ENCODE measurements at places on chromosomes 6 and 20.

- DNase-seq, result no peak
These were observed 87.1 kb upstream of the HEY2 start for GRCh38 chr6:125662296-125662695.

DNA sequence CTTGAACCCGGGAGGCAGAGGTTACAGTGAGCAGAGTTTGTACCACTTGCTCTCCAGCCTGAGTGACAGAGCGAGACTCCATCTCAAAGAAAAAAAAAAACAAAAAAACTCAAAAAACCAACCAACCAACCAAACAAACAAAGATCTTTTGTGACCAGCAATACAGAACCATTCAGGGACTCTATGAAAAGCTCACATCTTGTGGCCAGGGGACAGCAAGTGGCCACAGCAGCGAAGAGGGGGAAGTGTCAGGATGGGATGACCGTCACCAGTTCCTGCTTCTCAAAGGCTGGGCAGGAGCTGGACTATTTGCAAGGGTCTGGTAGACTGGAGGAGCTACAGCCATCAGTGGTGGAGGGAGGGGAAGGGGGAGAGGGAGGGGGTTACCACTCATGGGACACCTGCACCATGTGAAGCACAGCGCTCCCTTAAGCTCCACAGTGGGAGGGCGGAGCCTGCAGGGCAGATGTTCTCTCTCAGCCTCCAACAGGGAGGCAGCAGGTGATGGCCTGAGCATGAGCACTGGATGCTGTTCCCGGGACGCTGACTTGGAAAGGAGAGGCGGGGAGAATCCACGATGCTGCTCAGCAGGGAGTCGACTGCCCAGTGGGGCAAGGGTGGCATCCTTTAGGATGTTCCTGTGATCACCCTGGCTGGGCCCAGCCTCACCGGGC lies 19.7 kb upstream of the ULBP3 start:
- DNase-seq, result no peak

- no peak for DNase-seq
These were observed 7.9 kb upstream of the FAM210B start for GRCh38 chr20:56350842-56351241.

DNA sequence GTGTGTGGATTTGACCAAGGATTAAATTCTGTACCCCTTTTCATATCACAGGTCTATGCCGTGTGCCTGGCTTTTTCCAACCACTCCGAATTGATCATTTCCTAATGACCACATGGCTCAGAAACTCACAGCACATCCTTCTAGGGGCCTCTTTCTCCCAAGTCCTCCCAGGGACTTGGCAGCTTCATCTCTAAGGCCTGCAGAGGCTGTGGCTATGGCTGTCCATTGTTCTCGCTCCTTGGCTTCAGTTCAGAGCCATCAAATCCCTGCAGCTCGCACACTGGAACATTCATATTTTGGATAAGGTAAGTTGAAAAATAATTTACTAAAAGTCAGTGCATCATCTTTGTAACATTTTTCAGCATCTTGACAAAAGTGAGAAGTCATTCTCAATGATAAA lies 497.2 kb upstream of the CDH4 start:
- DNase-seq, result no peak

DNA sequence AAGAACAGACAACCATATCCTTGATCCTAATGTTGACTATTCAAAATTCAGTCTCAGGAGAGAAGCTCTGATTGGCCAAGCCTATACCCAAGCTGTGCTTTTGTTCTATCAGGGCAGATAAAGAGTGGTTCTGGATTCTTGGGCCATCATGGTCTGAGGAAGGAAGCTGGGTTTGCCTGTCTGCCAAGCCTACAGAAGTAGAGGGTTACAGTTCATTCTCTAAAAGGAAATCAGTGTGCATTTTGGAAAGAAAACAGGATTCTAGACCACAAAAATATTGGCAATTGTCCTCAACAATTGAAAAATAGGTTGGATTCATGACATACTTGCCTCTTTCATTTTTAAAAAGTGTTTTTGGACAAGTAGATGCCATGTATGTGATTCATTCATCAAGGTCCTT lies 145.4 kb upstream of the BMP2 start:
- DNase-seq, result no peak

GRCh38 chr6:98945311-98946115 lies 2.2 kb downstream of the FBXL4 start:
- no peak for DNase-seq

DNA sequence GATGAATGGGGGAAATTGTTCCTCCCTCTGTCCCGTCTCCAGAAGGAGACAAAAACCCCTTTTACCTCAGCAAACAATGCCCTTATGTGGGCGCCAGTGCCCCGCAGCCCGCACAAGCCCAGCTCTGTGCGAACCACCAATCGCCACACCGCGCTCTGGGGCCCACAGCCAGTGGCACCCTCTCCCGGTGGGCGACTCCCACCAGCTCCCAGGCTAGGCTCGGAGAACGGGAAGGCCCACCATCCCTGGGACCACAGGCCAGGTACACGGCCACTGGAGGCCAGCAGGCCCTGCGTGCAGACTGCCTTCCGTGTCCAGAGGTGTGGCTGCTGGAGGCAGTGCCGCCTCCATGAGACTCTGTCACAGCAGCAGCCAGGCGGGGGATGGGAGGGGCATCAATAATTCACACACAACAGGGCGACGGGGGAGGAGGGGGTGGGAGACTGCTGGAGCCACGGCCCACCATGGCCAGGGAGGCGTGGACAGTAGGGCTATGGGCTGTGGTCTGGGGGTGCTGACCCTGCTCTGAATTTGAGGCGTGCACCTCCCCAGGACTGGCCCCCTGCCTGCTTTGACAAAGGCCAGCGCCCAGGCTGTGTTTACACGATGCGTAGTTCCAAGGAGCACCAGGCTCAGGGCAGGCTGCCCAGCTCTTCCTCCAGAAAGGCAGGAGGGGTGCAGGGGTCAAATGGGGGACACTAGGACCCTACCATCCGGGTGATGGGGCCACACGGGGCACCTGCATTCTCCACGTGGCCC lies 105.7 kb downstream of the ASXL1 start:
- no peak for DNase-seq

GRCh38 chr6:104404377-104404776 lies 455.3 kb downstream of the HACE1 start:
- DNase-seq, result no peak

- no peak for DNase-seq
These were observed 25.9 kb downstream of the EDEM2 start for GRCh38 chr20:35121186-35121585.

GRCh38 chr20:44106615-44107014 lies 80.4 kb downstream of the JPH2 start:
- DNase-seq, result no peak

DNA sequence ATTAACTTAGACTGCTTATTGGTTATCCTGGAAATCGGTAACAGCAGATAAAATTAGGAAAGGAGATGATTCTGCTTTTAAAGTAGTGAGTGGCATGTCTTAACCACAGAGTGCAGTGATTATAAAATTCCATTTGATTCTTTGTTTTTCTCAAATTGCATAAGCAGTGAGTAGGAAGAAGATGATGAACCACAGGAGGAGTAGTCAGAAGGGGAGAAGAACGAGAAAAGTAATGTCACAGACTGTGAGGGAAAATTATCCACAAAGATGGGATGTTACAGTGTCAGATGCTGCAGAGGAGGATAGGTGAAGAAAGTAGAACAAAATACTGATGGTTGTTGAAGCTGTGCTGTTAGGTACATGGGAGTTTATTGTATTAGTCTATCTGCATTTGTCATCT lies 63.0 kb downstream of the ITCH start:
- no peak for DNase-seq

GRCh38 chr6:142744836-142745235 lies 200.1 kb downstream of the HIVEP2 start:
- no peak for DNase-seq

- DNase-seq, result no peak
These were observed 473.6 kb downstream of the EPHA7 start for GRCh38 chr6:92945799-92946198.

- DNase-seq, result no peak
These were observed 305.6 kb downstream of the THBS2 start for GRCh38 chr6:168948002-168948401.

GRCh38 chr6:154166140-154166539 lies 127.1 kb downstream of the OPRM1 start:
- DNase-seq, result no peak

GRCh38 chr6:42696526-42697267 lies 25.7 kb downstream of the PRPH2 start:
- DNase-seq, result peak; percentile 49

DNA sequence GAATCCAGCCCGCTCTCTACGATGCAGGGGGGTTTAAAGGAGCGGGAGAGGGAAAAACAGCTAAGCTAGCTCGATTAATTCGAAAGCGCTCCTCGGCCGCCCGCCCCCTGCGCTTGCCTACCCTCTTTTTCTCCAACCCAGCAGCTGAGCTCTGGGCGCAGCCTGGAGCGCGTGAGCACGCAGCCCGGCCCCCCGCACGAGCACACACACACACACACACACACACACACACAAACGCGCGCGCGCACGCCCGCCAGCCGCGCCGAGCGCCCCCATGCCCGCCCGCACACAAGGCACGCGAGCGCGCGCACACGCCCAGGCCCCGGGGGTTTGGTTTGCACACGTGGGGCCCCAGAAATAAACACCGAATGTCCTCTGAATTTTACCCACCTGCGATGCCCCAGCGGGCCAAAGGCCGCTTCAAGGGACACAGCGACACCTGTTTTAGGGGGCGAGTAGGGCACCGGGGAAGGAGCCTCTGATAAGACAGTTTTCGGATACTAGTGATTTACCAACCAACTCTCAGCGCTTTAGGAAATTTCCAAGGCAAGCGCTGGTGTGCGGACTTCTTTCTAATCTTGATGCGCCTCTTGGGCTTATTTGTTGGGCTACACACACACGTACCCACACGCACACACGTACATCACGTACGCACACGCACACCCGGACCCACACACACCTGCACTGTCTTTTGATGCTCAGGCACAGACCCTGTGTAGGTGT lies 802 bp upstream of the NRN1 start:
- DNase-seq, result no peak

DNA sequence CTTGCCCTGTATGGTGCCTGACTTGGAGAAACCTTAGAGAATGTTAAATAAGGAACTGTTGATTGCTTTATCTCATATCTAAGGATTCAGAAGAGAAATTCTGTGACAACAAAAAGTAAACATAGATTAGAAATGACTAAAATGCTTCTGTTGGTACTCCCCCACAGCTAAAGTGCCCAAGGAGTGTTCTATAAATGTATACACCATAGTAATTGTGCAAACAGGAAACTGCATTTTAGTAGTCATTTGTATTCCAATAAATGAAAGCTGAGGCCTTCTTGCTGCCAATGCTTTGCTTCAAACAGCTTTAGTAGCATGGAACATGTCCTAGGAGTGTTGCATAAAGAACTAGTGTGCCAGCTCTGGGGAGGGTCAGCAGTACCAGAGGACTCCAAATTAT lies 343.7 kb upstream of the IRAK1BP1 start:
- DNase-seq, result no peak

DNA sequence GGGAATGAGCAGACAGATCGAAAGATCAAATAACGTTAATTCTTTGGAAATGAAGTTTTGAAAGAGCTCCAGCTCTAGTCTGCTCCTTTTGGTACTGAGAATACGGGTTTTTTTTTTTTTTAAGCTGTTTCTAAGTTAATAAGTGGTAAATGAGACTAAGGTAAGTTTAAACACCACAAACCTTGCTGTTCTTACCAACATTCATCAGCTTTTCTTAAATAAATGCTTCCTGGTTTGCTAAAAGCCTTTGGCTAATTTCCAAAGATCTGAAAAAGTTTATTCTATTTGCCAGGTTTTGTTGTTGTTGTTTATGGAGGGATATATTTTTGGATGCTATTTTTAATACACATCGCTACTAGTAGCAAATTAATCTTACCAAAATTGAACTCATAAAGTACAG lies 55.1 kb upstream of the STXBP5 start:
- DNase-seq, result no peak

All from stromal cell of bone marrow (primary cell).